ENCODE measurements at places on chromosomes 3 and 15.

GRCh38 chr3:125437631-125438435 is 62.7 kb upstream of the ZNF148 start:
- DNase-seq = peak; percentile 71

DNA sequence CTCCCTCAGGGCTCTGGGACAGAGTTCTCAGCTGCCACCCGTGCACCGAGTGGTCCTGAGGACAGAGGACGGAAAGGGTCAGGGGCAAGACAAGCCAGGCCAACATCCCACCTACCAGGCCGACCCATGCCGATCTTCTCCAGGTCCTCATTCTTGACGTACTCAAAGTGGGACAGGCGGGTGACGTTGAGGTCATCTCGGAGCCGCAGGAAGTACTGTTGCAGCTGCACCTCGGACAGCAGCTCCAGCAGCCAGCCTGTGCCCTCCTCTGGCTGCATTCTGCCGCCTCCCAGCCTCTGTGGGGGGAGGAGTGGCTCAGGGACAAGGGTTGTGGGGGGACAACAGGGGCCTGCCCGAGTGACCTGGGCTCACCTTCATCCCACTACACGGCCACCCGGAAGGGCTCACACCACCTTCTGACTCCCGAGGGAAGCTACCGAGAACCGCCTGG is 20.0 kb downstream of the TNK2 start:
- no peak for DNase-seq

GRCh38 chr3:16484984-16485383 is 28.5 kb downstream of the RFTN1 start:
- no peak for DNase-seq

- peak; percentile 41 for DNase-seq
Measured at GRCh38 chr3:36540888-36541518, 160.7 kb downstream of the STAC start.

GRCh38 chr15:60535265-60535664 is 56.3 kb upstream of the ICE2 start:
- no peak for DNase-seq

DNA sequence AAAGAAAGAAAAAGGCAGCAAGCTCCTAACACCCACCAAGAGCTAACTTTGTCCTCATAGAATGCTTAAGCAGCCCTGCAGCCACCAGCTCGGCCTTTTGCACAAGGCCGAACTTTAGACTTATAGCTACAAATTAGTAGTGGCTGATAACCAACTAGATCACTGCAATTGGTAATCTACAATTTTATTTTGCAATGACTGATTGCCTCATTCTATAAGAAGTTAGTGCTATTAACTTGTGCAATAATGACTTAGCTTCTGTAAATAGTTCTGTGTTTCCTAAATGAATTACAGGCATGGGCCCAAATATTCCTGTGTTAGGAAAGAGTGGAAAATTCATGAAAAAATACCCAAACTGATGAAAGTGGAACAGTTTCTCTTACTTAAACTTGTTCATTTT is 284.8 kb upstream of the CFAP20DC start:
- DNase-seq = no peak

GRCh38 chr3:186366206-186366605 is 4.2 kb upstream of the DGKG start:
- no peak for DNase-seq

GRCh38 chr3:21326704-21327475 is 424.1 kb downstream of the ZNF385D start:
- no peak for DNase-seq

DNA sequence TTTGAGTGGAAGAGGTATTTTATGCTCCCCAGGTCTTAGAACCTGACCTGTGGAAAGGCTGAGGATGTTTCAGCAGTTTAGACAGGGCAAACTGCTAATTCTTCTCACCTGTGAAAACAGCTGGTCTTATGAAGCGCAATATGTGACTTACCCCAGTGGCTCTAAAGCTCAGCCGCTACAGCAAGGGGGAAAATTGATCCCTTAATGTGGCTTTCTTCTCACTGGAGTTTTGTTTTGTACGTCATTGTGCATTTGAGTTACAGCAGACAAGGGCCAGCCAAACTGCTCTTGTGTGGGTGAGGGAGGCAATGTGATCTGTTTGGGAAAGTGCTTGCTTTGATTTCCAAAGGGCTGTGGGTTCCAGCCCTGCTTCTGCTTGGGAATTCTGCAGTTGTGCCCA is 293.4 kb upstream of the LRRFIP2 start:
- no peak for DNase-seq

DNA sequence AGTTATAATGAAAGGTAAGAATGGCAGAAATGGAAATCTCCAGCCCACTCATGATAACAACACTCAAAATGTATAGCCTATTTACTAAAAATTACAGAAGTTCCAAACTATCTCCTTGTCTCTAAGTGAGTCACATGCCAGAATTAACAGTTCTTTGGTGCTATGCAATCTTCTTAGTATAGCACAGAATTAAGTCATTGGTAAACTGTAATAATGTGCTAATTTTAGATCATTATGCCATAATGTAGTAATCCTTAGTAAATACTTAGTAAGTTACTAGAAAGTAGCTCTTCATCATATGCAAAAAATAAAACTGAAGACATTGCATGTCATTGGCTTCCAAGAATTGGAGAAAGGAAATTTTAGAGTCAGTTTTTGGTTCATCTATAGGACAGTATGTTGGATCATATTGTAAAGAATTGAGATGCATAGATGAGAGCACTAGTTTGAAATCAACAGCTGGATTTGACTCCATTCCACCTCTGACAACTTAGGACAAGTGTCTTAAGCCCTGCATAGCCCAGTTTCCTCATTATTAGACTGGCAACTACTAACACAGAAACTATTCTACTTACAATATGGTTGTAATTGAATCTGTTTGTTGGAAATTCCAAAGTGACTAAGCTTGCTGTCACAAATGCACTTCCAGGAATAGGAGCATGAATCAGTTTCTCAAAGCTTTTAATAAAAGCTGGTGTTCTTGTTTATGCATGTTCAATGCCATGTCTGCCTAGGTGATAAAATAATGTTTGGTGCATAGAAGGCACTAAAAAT is 40.1 kb upstream of the CD47 start:
- DNase-seq = peak; percentile 25

- DNase-seq = no peak
Measured at GRCh38 chr15:40762919-40763800, 708 bp upstream of the GCHFR start.

- no peak for DNase-seq
Measured at GRCh38 chr3:35635407-35635806, 3.9 kb upstream of the ARPP21 start.

DNA sequence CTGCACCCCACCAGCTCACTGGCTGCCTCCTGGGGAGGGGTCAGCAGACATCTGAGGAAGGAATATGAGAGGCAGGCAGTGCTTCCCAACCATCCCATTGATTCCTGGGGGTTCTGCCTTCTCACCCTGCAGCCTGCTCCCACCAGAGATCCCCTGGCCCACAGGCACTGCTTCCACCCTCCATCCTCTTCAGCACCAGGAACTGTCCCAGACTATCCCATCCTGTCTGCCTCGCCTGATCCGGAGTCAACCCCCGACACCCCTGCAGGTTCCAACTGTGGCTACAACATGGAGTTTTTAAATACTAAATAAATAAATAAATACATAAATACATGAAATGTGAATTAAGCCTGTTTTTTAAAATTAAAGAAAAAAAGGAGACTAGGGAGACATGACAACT is 43.6 kb downstream of the CACNA2D2 start:
- DNase-seq = no peak

DNA sequence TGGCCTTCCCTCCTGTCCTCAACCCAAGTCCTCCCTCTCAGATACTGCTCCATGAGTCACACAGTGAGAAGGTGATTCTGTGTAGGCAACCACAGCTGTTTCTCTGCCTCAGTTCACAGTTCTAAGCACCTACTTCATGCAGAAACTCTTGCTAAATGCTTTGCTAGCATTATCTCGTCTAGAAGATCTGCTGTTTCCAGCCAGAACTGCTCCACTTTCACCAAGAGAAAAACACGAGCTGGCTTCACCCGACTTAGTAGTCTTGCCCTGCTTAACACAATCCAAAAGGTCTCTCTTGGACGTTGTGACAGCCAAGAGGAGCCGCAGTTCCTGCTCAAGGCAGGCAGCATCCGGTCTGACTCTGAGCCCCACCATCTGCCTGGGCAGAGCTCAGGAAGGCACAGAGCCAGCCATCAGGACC is 272.1 kb downstream of the UACA start:
- no peak for DNase-seq

DNA sequence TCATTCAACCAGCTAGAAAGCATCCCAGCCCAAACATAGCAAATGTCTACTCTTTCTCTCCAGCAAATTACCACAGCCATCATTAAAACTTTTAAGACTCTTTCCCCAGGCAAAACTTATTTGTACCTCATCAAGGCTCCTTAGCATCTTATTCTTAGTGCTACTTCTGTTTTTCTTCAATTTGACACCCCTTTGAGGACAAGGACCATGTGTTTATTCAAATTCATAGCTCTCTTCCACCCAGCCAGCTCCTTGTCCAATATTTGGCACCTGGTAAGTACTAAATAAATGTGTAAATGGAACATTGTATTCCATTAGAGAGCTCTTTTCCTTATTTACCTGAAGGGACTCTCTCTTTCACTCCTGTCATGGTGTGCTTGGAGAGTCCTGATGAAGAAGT is 89.8 kb downstream of the IMPG2 start:
- no peak for DNase-seq
